Mammary microvascular endothelial cell (primary cell): ENCODE measurements at places on chromosomes 3 and 15. TPM values are rescaled to one million over a fixed set of nuclear protein-coding genes. Genes with fewer than 3 reads are reported as not detected.

HTR3E gene
- total RNA-seq = not detected in 2 replicates

GOLGA6L7 gene
- not detected in 2 replicates for total RNA-seq

ACAN gene
- under 0.01 TPM in 1 of 2 replicates, not detected in the other for total RNA-seq

ZIC4 gene
- total RNA-seq = not detected in 2 replicates

ITIH4 gene
- total RNA-seq = 0.15 TPM in 1 of 2 replicates, not detected in the other

LRRC2 gene
- total RNA-seq = 0.47 and 0.64 TPM in 2 replicates

CYP1A2 gene
- not detected in 2 replicates for total RNA-seq

TP63 gene
- total RNA-seq = not detected in 2 replicates

CEP152 gene
- total RNA-seq = 4.2 and 4.4 TPM in 2 replicates

ABTB1 gene
- total RNA-seq = 4.7 and 6.8 TPM in 2 replicates

AGBL1 gene
- not detected in 2 replicates for total RNA-seq

ERICH6 gene
- total RNA-seq = not detected in 2 replicates

DISP2 gene
- 0.13 and 0.39 TPM in 2 replicates for total RNA-seq

MST1R gene
- 0.79 and 1.7 TPM in 2 replicates for total RNA-seq
